Aorta (tissue), 5 donors: ENCODE measurements at places on chromosomes 11 and 22. TPM values are rescaled to one million over a fixed set of nuclear protein-coding genes. Genes with fewer than 3 reads are reported as not detected.

DNA sequence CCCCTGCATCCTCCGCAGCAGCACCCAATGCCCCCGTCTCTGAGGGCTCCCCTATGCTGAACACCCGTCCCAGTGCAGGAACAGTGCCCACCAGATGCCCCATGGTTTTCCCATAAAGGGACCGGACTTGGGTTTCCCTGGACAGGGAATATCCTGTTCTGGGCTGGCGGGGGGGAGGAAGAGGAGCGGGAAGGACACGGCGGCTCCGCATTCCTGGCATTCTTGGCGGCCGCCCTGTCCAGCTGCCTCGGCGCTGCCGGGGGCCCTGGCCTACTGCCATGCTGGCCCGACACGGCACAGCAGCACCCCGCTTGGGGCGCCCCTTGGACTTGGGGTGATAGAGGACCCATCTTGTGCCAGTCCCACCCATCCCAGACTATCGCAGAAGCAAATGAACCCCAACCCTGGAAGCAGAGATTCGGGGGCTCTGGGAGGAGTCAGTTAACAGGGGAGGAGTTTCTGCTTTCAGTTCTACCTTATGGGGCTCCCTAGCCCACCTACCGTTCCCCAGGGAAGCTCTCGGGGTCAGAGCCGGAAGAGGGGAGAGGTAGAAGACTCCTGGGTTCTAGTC is 23.7 kb upstream of the CBX7 start:
- peak; percentile 70 for DNase-seq
- H3K27ac ChIP-seq: peak overlapping the region; percentile 10
- H3K4me1 ChIP-seq: no peaks in the 10 kb centered on the region
- no peaks in the 10 kb centered on the region for H3K36me3 ChIP-seq

GRCh38 chr11:98703779-98704556 is 316.8 kb upstream of the CNTN5 start:
- no peak overlapping the region for H3K27ac ChIP-seq
- DNase-seq: no peak

DNA sequence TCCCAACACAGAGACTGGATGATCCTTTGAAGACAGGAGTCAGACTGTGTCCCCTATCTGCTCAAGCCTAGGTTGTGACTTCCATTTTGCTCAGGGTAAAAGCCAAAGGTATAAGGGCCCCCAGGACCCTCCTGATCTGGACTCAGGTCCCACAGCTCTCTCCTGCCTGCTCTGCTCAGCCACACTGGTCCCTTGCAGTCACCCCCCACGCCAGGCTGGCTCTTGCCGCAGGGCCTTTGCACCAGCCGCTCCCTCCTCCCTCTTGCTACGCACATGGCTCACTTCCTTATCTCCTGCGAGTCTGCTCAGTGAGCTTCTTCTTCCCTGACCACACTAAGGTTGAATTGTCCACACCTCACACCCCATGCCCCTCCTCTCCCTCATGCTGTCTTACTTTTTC is 28.4 kb upstream of the CACNG2 start:
- no peaks in the 10 kb centered on the region for H3K4me1 ChIP-seq
- no peak for DNase-seq
- H3K27ac ChIP-seq: no peak overlapping the region
- H3K36me3 ChIP-seq: no peaks in the 10 kb centered on the region

GRCh38 chr11:64352099-64352994 is 6.6 kb upstream of the RPS6KA4 start:
- DNase-seq: peak; percentile 70
- no peaks in the 10 kb centered on the region for H3K27me3 ChIP-seq
- H3K36me3 ChIP-seq: no peaks in the 10 kb centered on the region
- no peaks in the 10 kb centered on the region for H3K4me1 ChIP-seq
- H3K27ac ChIP-seq: no peak overlapping the region

DNA sequence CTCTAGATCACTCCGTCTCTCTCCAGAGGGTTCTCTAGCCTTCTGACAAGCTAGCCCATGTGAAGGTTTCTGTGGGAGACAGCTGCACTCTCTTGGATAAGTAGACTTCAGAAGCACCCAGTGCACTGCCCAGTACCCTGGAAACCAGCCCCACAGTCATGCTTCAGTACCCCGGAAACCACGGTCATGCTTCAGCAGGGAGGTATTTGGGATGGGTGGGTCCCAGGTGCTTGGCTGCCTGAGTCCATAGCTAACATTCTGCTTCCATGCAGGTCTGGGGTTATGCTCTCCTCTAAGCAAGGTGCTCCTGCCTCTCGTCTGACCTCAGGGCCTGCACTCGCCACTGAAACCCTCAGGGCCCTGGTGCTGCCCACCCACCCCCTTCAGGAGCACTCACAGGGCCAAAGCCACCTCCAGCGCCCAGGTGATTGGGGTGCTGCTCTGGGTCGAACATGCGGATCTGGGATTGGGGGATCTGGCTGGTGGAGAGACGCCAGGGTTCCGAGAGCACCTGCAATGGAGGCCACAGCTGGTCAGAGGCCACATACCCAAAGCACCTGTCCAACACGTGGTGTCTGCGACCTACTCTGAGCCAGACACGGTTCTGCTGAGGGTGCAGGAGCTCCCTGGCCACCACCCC is 7.3 kb upstream of the SYCE3 start:
- no peaks in the 10 kb centered on the region for H3K36me3 ChIP-seq

DNA sequence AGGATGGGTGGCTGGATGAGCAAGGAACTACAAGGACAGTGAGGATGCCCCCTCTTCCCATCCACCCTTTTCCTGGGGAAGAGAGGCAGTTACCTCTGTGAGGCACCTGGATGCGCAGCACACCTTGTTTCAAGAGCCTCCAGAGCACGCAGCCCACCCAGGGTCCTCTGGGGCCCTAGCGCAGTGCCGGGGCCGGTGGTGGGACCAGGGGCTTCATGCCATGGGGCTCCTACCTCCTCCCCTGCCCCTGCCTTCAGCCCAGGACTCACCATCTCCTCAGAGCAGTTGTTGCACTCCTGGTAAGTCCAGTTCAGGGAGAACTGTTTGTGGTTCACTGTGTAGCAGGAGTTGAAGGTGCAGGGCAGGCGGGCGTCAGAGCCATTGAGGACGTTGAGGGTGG is 8.1 kb downstream of the SCN2B start:
- no peak for DNase-seq
- H3K27me3 ChIP-seq: no peaks in the 10 kb centered on the region
- H3K4me3 ChIP-seq: no peak overlapping the region
- H3K4me1 ChIP-seq: no peaks in the 10 kb centered on the region

DNA sequence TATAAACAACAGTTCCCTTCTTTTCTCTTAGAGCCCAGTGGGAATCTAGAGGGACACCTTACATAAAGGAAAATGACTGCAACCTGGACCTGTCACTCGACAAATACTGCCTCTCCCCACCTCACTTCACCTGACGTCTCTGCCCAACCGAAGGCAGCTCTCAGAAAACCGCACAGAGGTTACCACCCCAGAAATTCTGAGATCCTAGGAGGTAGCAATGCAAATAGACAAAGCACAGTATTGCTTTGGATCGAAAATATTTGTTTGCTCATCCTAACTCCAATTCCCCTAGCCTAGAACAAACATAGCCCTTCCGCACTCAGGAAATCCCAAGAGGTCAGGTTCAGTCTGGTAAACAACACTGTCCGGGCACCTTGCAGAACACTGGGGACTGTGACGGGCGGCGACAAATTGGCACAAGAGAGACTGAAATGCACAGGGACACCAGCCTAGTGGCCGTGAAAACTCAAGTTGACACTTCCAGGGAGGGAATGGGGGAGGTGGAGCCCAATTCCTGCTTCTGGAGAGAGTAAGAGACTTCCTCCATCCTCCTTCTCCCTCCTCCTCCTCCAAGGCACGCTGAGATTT is 420 bp upstream of the TRIM44 start:
- DNase-seq: no peak
- peak overlapping the region; percentile 86 for H3K27ac ChIP-seq
- H3K4me1 ChIP-seq: no peaks in the 10 kb centered on the region
- H3K36me3 ChIP-seq: no peaks in the 10 kb centered on the region

Gene LINC01488
- total RNA-seq: not detected

Gene GSTT2B
- 7.7 TPM for total RNA-seq

DNA sequence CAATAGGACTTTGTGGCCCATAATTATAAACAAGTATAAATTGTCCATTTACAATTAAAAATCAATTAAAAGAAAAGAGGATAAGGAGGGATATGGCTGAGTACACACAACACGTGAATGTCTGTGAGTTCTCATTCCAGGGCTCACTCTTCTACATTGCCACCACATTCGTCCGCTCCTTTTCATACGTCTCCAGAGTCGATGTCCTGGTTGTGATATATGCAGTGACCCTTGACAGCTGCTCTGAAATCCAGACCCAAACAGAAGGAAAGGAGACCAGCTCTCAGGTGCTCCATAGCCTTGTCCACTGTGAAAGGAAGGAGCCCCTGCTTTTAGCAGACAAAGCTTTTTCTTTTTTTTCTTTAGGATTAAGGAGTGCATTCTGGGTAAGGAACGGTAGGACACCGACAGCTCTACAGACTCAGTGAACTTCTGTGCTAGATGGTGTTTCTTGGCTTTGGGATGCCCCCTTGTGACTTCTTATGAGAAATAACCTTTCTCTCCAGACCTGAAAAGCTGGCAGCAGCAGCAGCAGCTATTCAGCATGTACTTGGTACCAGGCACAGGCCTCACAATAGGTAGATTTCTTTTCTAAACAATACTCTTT is 19.7 kb upstream of the DNAJB13 start:
- DNase-seq: no peak
- H3K4me1 ChIP-seq: no peaks in the 10 kb centered on the region
- H3K36me3 ChIP-seq: peaks cover 18% of the 10 kb centered on the region
- no peak overlapping the region for H3K27ac ChIP-seq
- no peak overlapping the region for H3K4me3 ChIP-seq
- no peaks in the 10 kb centered on the region for H3K27me3 ChIP-seq

- H3K36me3 ChIP-seq: no peaks in the 10 kb centered on the region
- no peak overlapping the region for H3K27ac ChIP-seq
- H3K4me1 ChIP-seq: no peaks in the 10 kb centered on the region
- DNase-seq: no peak
- no peaks in the 10 kb centered on the region for H3K27me3 ChIP-seq
- no peak overlapping the region for H3K4me3 ChIP-seq
Observed at GRCh38 chr22:46935506-46936377, 173.3 kb downstream of the TBC1D22A start.

Gene OR52E6
- not detected for total RNA-seq

DNA sequence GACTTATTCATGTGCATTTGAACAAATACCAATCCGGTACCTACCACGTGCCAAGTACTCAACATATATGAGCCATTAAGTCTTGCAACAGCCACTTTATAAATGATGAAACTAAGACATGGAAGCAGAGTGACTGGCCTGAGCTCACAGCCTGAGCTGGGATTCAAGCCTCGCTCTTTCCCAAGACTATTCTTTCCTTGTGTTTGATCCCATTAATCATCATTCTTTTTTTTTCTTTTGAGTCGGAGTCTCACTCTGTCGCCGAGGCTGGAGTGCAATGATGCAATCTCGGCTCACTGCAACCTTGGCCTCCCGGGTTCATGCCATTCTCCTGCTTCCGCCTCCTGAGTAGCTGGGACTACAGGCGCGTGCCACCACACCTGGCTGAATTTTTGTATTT is 119.3 kb downstream of the ABTB2 start:
- no peak for DNase-seq
- H3K36me3 ChIP-seq: no peaks in the 10 kb centered on the region

GRCh38 chr11:8584082-8584481 is 9.9 kb downstream of the STK33 start:
- no peaks in the 10 kb centered on the region for H3K27me3 ChIP-seq
- no peaks in the 10 kb centered on the region for H3K36me3 ChIP-seq
- no peak overlapping the region for H3K4me3 ChIP-seq
- H3K27ac ChIP-seq: no peak overlapping the region
- DNase-seq: no peak
- H3K4me1 ChIP-seq: no peaks in the 10 kb centered on the region

DNA sequence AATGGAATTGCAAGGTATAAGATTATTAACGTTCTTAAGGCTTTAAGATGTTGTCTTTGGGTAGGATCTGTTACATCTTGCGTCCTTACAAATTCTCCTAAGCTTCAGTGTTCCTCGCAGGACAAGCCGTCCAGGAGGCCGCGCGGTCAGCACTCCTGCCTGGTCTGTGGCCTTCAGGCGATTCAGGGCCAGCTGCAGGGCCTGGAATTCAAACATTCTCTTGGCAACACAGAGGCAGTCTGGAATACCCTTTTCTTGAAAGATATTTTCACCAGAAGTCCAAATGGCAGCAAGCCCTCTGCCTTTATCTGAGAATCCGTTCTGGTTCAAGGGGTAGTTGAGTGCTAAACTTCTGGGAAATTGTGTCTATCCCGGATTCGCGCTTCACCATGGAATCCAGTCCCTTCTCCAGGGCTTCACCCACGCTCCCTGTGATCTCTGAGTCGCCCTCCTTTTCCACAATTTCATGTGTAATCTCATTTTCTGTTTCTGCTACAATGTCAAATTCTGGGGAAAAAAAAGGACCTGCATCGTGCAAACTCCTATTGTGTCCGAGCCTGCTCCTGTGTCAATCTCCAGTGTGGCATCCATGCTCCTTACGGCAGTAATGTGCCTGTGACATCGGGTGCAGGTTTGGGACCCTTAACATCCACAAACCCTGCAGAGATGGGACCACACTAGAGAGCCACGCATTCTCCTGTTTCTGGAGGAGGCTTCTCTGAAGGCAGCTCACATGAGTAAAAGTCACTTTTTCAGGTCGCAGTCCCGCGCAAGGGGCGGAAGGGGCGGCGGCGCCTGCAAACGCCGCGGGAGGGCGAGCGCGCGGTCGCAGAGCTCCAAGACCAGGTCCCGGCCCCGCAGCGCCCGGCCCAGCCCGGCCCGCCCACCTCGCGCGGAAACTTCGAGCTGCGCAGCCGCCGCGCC is 25.4 kb upstream of the SORL1 start:
- H3K27ac ChIP-seq: no peak overlapping the region
- H3K36me3 ChIP-seq: no peaks in the 10 kb centered on the region
- peak overlapping the region; percentile 17 for H3K4me3 ChIP-seq
- no peaks in the 10 kb centered on the region for H3K27me3 ChIP-seq
- no peaks in the 10 kb centered on the region for H3K4me1 ChIP-seq

GRCh38 chr22:33167998-33168790 is 110.0 kb upstream of the SYN3 start:
- H3K36me3 ChIP-seq: no peaks in the 10 kb centered on the region
- DNase-seq: no peak

DNA sequence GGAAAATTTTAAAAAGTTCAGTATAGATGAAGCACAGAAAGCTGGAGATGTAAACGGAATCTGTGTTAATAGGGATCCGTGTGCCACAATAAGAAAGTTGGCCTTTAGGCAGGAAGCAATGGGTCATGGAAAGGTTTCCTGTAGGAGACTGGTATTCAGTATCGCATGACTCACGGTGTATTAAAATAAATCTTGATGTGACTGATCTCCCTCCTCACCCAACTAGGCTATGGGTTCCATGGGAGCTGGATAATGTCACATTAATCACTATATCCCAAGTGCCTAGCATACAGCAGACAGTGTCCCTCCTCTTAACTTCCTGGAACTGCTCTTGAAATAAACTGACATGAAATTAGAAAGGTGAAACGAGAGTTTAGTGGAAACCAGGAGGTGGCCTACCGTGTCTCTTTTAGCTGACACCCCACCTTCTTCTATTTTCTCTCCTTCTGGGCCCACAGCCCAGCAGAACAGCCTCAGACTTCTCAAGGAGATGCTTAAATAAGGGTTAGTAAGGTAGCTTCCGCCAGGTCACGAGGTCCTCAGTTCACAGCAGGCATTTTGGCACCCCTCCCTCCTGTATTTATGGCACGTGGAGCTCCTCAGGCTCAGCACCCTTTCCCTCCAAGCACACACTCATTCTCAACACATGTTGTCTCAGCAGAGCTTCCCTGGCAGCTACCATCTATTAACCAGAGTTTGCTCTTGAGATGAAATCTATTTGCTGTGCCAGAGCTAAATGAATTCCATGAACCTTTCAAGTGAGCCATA is 118.8 kb downstream of the NXPE2 start:
- DNase-seq: no peak
- H3K27ac ChIP-seq: no peak overlapping the region
- peaks cover 2% of the 10 kb centered on the region for H3K4me1 ChIP-seq
- H3K36me3 ChIP-seq: no peaks in the 10 kb centered on the region
- H3K4me3 ChIP-seq: no peak overlapping the region
- H3K27me3 ChIP-seq: no peaks in the 10 kb centered on the region
